ENCODE measurements at places on chromosomes 11 and 22.

GRCh38 chr11:60757231-60757800 is 649 bp downstream of the MS4A15 start:
- no peak for DNase-seq

DNA sequence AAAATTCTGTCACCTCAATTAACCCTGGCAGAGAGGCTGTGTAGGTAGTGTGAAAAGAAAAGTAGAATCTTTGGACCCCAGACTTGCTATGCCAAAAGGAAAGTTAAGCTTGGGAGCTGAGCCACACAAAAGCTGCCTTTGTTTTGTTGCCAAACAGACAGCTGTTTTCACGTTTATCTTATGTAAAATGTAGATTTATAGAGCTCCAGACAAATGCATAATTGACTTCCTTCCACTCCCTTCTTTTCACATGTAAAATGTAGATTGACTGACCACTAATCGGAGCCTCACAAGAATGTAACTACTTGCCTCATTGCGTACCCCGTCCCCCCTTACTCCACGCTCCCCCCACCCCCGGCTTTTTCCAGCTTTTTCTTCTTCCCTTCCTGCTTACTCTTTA is 2302.2 kb upstream of the RAG2 start:
- DNase-seq, result no peak

GRCh38 chr22:37650463-37651136 is 7.9 kb upstream of the PDXP start:
- no peak for DNase-seq

DNA sequence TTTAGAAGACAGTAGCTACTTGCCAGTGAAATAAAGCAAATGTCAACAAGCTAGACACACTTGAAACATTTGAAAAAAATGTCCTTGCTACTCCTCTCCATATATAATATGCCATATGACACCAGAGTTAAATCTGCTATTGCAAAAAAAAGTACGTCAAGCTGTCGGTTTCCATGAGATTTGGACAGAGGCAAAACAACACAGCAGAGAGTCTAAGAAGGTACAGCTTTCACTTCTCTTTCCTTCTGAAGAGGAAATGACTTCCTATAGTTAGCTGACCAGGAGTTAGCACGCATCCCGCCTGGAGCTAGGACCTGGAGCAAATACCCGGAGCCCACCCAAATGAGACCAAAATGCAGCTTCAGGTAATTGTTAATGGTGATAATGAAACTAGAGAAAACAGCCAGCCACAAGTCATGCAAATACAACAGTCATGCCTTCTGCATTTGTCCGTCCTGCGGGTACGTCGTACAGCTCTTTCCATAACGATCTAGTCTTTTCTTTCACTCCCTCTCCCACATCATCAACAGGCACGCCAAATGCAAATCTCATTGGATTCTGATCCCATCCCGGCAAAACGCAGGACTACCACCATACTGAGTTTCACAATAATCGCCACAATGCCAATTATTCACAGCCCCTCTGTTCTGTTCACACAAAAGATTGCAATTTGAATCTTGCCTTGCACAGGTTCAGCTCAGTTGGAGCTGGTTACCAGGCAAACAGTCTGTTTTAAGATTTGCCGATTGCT is 395.0 kb upstream of the CCDC90B start:
- DNase-seq, result no peak

DNA sequence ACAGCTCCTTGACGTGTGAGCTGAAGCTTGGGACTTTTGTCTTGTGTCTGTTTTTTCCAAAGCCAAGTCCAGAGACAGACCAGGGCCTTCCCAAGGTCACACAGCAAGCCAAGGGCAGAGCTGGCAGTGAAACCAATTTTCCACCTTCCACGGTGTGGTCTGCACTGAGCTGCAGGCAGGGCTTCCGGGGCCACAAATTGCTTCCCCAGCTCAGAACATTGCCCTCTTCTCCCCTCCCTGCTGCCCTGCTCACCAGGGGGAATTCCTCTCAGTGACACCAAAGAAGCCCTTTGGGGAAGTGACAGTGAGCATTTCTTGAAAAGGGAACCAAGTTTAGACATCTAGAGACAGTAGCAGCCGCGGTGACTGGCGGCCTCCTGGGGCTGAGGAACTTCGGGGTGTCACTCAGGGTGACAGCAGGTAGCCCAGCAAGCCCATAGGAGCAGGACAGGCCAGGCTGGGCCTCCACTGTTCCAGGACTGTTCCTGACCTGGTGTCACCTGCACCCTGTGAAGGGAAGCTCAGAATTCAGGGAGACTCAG is 9.2 kb downstream of the FXYD2 start:
- DNase-seq, result no peak

- DNase-seq, result no peak
Measured at GRCh38 chr11:134835561-134835960, 423.5 kb upstream of the B3GAT1 start.

GRCh38 chr11:90134478-90135003 is at the start of gene NAALAD2:
TSS of gene NAALAD2 (plus strand) at chr11:90134663. CDS start at chr11:90134759, 96 bp downstream.
- DNase-seq, result no peak

- no peak for DNase-seq
Measured at GRCh38 chr11:62153087-62153395, 29.2 kb downstream of the INCENP start.

Measured in cerebellar nuclear complex (tissue), 1 donor.